ENCODE measurements at places on chromosomes 7 and 10.

DNA sequence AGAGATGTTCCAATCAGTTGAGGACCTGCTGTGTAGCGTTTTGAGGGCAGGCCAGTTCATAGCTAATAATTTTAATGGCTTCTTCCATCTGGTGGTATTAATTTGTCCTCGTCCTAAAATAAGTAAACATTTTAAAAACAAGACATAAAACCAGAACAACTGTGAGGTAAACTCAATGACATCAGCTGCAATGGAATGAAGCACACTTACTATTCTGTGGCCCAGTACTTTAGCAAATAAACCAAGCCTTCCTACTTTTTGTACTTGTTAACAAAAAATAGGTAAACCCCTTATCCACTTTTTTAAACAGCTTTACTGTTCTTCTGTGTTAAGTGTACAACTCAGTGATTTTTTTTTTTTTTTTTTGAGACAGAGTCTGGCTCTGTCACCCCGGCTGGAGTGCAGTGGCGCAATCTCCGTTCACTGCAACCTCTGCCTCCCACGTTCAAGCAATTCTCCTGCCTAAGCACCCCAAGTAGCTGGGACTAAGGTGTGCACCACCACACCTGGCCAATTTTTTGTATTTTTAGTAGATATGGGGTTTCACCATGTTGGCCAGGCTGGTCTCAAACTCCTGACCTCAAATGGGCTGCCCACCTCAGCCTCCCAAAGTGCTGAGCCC is 28.9 kb upstream of the FZD1 start:
- DNase-seq: no peak

- no peak for DNase-seq
Observed at GRCh38 chr7:112497481-112497880, 16.7 kb downstream of the LSMEM1 start.

GRCh38 chr7:128708235-128708634 is 30.9 kb upstream of the CALU start:
- no peak for DNase-seq

GRCh38 chr7:117784315-117784714 is 88.9 kb downstream of the CTTNBP2 start:
- DNase-seq: no peak

DNA sequence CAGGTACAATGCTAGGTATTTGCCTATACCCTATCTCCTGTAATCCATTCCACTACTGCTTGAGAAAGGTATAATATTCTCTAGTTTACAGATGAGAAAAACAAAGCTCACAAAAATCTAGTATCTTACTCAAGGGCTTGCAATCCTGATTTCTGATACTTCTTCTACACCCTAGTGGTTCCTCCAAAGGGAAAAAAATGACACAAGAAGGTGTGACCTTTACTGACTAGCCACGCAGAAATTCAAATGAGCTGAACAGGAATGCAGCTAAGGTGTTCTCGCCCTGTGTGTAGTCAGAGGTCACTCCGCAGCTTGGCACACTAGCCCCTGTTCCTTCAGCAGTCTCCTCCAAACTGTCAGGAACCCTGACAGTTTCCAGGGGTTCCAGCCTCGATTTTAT is 59.5 kb upstream of the TM9SF3 start:
- no peak for DNase-seq

DNA sequence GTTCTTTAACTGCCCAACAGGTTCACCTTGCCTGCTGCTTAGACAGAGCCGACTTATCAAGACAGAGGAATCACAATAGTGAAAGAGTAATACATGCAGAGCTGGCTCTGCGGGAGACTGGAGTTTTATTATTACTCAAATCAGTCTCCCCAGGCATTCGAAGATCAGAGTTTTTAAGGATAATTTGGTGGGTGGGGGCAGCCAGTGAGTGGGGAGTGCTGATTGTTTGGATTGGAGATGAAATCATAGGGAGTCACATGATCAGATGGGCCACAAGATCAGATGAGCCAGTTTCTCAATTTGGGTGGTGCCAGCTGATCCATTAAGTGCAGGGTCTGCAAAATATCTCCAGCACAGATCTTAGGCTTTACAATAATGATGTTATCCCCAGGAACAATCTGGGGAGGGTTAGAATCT is 131.3 kb downstream of the AKR1D1 start:
- no peak for DNase-seq

- no peak for DNase-seq
Observed at GRCh38 chr10:4740471-4740870, 85.5 kb upstream of the AKR1E2 start.

DNA sequence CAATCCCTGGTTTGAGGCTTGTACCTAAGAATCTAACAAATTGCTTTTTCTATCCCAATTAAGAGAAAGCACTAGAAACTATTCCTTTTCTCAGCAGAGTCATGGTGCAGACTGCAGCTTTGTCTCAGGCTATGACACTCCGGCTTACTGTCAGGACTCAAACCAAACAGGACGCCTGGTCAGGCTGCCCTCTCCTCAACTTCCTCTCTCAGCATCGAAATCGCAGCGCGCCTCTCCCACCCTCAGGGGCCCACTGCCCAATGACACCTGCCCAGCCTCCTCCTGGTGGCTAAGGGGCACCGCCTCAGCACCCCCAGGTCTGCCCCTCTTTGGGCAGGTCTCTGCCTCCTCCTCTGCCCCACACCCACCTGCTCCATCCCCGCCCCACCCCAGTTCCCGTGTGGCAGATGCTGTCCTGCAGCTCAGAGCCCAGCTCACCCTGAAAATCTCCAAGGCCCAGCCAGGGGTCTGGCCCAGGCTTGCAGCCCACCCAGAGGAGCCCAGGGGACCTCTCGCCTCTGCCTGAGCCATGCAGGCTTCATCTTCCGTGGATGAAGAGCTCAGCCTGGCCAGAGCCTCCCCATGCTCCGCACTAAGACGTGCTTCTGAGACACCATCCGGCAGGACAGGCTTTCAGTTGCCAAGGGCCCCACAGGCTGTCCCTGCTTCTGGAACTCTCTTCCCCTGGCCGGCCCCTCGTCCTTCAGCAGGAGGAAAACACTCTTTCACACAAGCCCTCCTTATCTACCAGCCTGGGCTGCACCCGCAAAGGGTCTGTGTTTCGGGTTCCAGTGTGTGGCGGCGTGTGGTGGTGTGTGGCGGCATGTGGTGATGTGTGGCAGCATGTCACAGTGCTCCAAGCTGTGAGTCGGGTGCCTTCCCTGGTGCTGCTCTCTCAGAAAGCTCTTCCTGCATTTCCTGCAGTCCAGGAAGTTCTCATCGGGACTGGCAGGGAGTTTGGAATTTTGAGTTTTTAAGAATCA is 16.4 kb upstream of the PTPRN2 start:
- DNase-seq: no peak

GRCh38 chr7:6656413-6656812 is 19.3 kb downstream of the ZNF316 start:
- no peak for DNase-seq

DNA sequence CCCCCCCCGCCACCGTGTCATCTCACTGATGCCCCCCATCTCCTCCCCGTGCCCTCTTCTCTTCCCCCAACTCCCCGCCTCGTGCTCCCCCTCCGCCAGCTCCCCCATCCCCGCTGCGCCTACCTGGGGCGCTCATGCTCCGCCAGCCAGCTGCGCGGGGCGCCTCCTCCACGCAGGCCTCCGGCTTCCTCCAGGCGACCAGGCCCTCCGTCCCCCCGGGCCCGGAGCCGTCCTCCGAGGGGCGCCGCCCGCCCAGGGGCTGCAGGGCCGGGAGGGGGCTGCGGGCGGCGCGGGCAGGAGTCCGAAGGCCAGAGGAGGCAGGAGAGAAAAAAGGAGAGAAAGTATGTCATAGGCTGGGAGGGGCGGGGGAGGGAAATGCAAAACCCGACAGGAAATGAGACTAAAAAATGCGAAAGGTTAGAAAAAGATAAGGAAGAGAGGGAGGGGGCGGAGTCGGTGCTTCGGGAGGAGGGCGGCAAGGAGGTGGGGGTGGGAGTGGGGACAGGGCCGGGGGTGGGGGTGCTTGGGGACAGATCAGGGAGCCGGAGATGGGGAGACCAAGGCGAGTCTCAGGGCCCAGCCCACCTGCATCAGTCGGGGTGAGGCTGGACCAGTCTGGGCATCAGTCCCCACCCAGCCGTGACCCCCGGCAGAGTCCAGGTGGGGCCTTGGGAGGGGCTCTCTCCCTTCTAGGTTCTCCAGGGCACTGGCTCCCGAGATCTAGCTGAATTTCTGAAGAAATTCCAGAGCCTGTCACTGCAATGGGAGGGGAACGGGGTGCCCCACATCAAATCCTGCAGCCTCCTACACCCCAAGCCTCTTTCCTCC is at the start of gene CARD11:
Gene CARD11, minus strand, starts transcription at position 324 of the 828 bp plus-strand sequence. CDS start 85,361 bp downstream, outside the sequence.
- DNase-seq: peak; percentile 13

DNA sequence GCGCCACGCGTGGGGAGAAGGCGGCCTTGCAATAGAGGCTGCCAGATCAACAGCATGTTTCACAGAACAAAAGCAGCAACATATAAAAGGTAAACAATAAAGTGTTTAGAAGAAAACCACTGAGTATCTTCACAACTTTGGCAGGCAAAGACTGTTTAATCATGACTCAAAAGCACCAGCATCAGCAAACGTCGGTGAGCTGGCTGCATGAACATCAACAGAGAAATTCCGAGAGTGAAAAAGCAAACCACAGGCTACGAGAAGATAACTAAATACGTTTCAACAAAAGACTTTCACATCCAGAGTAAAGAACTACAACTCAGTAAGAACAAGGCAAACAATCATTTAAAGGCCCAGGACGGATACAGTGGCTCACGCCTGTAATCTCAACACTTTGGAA is 172.0 kb downstream of the MAD1L1 start:
- DNase-seq: no peak

- DNase-seq: no peak
Observed at GRCh38 chr7:21912305-21912704, 33.4 kb downstream of the CDCA7L start.

DNA sequence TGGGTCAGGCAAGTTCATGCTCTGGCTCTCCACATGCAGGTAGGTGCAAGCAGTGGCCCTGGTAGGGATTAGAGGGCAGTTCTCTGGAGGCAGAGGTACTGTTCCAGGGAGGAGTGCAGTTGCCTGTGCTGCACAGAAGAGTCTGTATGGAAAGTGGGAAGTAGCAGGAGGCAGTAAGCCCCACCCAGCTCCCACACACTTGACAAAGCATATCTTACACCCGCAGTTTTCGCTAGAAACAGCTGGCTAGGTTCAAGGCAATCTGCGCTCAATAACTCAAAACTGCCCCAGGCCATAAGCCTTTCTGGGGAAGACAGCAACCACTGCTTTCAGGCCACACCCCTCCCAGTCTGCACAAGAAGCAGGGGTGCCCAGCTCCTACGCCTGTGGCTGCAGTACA is 33.1 kb upstream of the ARMC3 start:
- DNase-seq: no peak

GRCh38 chr10:92789786-92790185 is 58.5 kb upstream of the EXOC6 start:
- DNase-seq: no peak

GRCh38 chr7:25694211-25694610 is 457.8 kb upstream of the NFE2L3 start:
- no peak for DNase-seq

GRCh38 chr10:132705173-132705572 is 80.8 kb downstream of the NKX6-2 start:
- DNase-seq: no peak

GRCh38 chr10:127836966-127837365 is 55.8 kb downstream of the CLRN3 start:
- no peak for DNase-seq

GRCh38 chr10:66242885-66243284 is 683.0 kb upstream of the LRRTM3 start:
- no peak for DNase-seq

DNA sequence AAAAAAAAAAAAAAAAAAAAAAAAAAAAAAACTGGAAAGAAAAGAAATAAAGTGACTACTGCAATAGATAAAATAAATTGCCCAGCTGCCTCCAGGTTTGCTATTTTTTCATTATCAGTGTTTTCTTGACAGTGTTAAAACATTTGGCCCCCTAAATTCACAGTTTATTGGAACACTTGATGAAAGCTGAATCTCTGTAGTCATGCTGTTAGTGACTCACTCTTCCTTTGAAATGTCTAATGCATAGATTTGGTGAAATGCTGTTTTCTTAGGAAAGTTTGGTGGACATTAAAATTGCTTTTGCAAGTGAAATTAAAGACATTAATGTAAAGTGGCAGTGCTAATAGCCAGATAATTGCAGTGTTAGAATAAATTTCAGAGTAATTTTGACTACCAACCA is 785.2 kb downstream of the NRG3 start:
- DNase-seq: no peak

- DNase-seq: no peak
Observed at GRCh38 chr7:157614457-157615020, 277.7 kb downstream of the DNAJB6 start.

DNA sequence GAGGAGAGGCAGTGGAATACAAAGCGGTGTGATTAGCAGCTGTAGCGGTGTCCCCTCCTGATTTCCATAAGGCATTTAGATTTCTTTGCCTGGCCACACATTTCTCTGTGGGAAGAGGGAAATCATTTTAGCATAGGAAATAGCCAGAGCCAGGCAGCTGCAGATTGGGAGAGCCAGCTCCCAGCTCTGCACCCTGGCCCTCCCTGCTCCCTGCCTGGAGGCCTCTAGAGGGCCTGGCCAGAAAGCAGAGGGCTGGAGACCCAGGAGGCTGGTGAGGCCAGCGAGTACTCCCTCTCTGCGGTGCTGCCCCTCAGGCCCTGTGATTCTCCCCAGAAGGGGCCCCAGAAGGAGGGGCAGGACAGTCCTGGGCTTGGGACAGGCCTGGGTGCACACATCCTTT is 85.7 kb downstream of the C10orf105 start:
- no peak for DNase-seq

GRCh38 chr7:11188529-11189310 is 215.0 kb downstream of the PHF14 start:
- DNase-seq: no peak

- no peak for DNase-seq
Observed at GRCh38 chr7:126768836-126769235, 483.9 kb downstream of the GRM8 start.

DNA sequence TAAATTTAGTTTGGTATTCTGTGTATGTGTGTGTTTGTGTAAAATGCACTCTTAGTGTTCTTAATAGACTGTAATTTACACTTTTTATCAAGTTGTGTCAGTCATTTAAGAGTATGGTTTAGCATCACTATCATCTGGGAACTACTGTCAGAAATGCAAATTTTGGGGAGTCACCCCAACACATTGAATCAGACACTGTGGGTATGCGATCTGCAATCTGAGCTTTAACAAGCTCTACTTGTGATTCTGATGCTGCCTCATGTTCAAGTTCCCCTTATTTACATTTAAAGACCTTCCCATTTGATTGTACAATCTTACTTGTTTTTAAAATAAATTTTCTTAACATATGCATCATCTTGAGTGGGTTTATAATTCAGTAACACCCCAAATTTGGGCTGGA is 218.1 kb upstream of the FOXP2 start:
- DNase-seq: no peak
